Natural killer cell treated with Interleukin-12 subunit alpha and Interleukin-12 subunit beta and Interleukin-15 and Interleukin-18, amount 100 ng/mL, for 72 hours (primary cell): ENCODE measurements at places on chromosomes 13 and 19. TPM values are rescaled to one million over a fixed set of nuclear protein-coding genes. Genes with fewer than 3 reads are reported as not detected.

GRCh38 chr13:67138970-67139369 is 91.2 kb downstream of the PCDH9 start:
- DNase-seq: no peak
- H3K27ac ChIP-seq: no peak overlapping the region
- H3K4me3 ChIP-seq: no peak overlapping the region
- H3K36me3 ChIP-seq: no peaks in the 10 kb centered on the region
- H3K4me1 ChIP-seq: peaks cover 5% of the 10 kb centered on the region

DNA sequence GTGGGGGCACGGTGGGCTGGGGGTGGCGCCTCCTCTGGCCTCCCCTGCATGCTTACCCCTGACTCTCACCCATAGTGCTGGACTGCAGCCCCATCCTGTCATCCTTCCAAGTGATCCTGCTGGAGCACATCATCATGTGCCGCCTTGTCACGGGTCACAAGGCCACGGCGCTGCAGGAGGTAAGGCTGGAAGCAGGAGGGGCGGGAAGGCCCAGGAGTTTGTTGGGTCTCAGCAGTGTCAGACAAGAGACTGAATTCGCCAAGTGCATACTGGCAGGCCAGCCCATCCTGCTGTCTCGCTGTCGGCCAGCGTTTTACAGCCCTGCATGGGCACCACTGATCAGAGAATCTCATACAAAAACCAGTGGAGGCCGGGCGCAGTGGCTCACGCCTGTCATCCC is 23.1 kb downstream of the MAU2 start:
- H3K27me3 ChIP-seq: no peaks in the 10 kb centered on the region
- H3K36me3 ChIP-seq: no peaks in the 10 kb centered on the region
- no peaks in the 10 kb centered on the region for H3K4me1 ChIP-seq
- no peak for DNase-seq

DNA sequence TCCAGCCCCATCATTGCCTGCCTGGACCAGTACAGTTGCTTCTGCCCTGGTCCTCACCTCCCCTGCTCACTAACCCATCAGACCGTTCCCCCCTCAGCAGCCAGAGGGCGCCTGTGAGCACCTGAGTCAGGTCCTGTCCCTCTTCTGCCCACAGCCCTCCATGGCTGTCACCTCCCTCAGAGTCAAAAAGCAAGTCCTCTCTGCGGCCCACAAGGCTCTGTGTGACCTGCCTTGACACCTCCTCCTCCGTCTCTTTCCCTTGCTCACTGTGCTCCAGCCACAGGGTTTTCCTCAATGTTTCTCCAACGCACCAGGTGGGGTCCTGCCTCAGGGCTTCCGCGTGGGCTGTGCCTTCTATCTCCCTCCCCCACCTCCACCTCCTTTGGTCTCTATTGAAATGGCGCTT is 29.4 kb upstream of the PTPRS start:
- DNase-seq: no peak
- H3K27me3 ChIP-seq: no peaks in the 10 kb centered on the region
- H3K27ac ChIP-seq: no peak overlapping the region
- no peak overlapping the region for H3K4me3 ChIP-seq
- no peaks in the 10 kb centered on the region for H3K4me1 ChIP-seq

- peak; percentile 89 for DNase-seq
- H3K27ac ChIP-seq: peak overlapping the region; percentile 79
- peaks cover 40% of the 10 kb centered on the region for H3K4me1 ChIP-seq
Measured at GRCh38 chr19:45478454-45479238, 10.8 kb downstream of the FOSB start.

DNA sequence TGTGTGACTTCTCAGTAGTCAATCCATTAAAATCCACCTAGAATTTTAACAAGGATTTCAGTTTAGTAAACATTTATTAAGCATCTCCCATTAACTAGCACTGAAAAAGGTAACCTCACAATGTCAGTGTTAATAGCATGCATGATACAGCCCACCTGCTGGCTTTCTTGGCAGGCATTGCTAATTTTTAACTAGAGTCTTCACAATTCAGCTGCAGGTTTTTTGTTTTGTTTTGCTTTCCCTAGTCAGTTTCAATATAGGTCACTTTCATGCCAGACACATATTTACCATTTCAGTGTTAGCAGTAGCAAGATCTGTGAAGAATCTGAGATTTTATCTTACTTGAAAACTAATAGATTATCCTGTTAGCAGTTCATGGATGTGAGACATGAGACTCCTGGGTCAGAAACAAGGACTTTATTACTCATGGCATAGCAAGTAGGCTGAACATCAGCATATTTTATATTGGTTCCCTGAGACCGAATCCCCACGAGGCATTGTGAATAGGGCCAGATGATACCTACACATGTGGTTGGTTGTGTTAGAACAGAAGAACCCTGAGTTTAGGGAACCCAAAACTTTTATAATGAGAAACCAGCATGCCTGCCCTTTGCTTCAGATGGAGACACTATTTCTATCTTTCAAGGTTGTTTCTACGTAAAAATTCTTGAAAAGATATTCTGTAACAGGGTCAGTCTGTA is 198.0 kb upstream of the HTR2A start:
- no peaks in the 10 kb centered on the region for H3K4me1 ChIP-seq
- H3K27ac ChIP-seq: no peak overlapping the region
- H3K36me3 ChIP-seq: no peaks in the 10 kb centered on the region
- peaks cover 16% of the 10 kb centered on the region for H3K27me3 ChIP-seq
- H3K4me3 ChIP-seq: no peak overlapping the region
- DNase-seq: no peak

- H3K27me3 ChIP-seq: peaks cover 46% of the 10 kb centered on the region
- H3K27ac ChIP-seq: no peak overlapping the region
- peaks cover 4% of the 10 kb centered on the region for H3K4me1 ChIP-seq
- no peak for DNase-seq
- H3K4me3 ChIP-seq: no peak overlapping the region
- H3K36me3 ChIP-seq: no peaks in the 10 kb centered on the region
Measured at GRCh38 chr13:20157151-20157796, 3.6 kb downstream of the GJA3 start.

Gene INSL3
- 9.1 TPM for total RNA-seq

Gene KCNN4
- 107 TPM for total RNA-seq

- no peak overlapping the region for H3K27ac ChIP-seq
- no peak for DNase-seq
- no peaks in the 10 kb centered on the region for H3K36me3 ChIP-seq
- no peak overlapping the region for H3K4me3 ChIP-seq
- peaks cover 12% of the 10 kb centered on the region for H3K27me3 ChIP-seq
- no peaks in the 10 kb centered on the region for H3K4me1 ChIP-seq
Measured at GRCh38 chr19:42657556-42657955, 62.8 kb upstream of the CEACAM8 start.

Gene ZNF132
- 5.3 TPM for total RNA-seq

DNA sequence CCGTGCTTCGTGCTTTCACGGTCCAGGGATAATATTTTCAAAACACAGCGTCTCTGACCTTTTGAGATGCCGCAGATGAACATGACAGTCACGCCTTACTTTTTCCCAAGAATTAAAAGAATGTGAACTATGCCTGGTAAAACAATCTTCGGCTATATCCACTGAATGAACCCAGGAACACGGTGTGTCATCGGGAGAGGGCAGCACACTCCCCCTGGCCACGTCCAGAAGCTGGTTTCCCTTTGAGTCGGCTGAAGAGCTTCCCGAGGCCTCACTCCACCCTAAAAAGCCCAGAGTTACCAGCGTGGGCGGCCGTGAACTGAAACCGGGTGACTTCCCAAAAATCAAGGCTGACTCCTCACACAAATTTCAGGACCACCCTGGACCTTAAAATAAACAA is 22.9 kb upstream of the SHISA2 start:
- H3K27ac ChIP-seq: no peak overlapping the region
- no peaks in the 10 kb centered on the region for H3K36me3 ChIP-seq
- no peak overlapping the region for H3K4me3 ChIP-seq
- peaks cover 35% of the 10 kb centered on the region for H3K27me3 ChIP-seq

GRCh38 chr19:13267889-13268288 is 117.7 kb downstream of the IER2 start:
- H3K4me3 ChIP-seq: no peak overlapping the region
- DNase-seq: no peak
- H3K4me1 ChIP-seq: no peaks in the 10 kb centered on the region
- no peak overlapping the region for H3K27ac ChIP-seq
- peaks cover 8% of the 10 kb centered on the region for H3K27me3 ChIP-seq

GRCh38 chr19:17226002-17226933 is at the start of gene OCEL1:
OCEL1 (plus strand) TSS chr19:17226226; CDS start chr19:17226248, 22 bp downstream.
- H3K4me3 ChIP-seq: peak within 1 kb of the TSS; percentile 87
- peaks cover 6% of the 10 kb centered on the region for H3K4me1 ChIP-seq
- H3K27me3 ChIP-seq: no peaks in the 10 kb centered on the region
- H3K27ac ChIP-seq: peak within 1 kb of the TSS; percentile 79
- no peaks in the 10 kb centered on the region for H3K36me3 ChIP-seq

- H3K4me1 ChIP-seq: no peaks in the 10 kb centered on the region
- DNase-seq: no peak
- H3K27me3 ChIP-seq: peaks cover 6% of the 10 kb centered on the region
- no peak overlapping the region for H3K4me3 ChIP-seq
Measured at GRCh38 chr13:106418556-106418955, 116.9 kb downstream of the EFNB2 start.

- H3K27ac ChIP-seq: no peak overlapping the region
- no peak for DNase-seq
- H3K27me3 ChIP-seq: no peaks in the 10 kb centered on the region
- no peaks in the 10 kb centered on the region for H3K36me3 ChIP-seq
- H3K4me3 ChIP-seq: no peak overlapping the region
- H3K4me1 ChIP-seq: peaks cover 5% of the 10 kb centered on the region
Measured at GRCh38 chr19:3335431-3336350, 30.7 kb upstream of the NFIC start.

DNA sequence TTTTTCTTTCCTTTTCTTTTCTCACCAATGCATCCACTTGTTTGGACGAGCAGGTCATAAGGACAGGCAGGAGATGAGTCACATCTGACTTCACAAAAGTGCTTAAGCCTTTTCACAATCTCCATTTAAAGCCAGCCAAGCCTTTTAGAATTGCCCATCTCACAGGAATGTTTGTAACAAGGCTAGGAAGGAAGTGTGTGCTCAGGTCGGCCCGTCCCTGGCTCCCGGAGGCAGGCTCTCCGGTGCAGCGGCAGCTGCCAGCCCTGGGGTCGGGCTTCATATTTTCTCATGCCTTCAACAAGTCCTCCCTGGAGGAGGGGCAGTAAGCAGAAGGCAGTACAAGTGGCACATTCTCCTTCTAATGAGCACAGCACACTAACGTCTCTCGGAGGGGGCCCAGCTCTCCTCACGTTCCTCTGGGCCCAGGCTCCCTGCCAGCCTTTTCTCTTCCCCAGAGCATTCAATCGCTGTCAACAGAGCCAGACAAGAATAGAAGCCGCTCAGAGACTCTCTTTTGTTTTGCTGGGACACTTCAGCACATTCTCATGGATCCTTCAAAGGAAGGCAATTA is 180.5 kb downstream of the COL4A1 start:
- H3K4me1 ChIP-seq: no peaks in the 10 kb centered on the region
- DNase-seq: no peak
- H3K27ac ChIP-seq: no peak overlapping the region

Gene TYROBP
- total RNA-seq: 65.3 TPM

DNA sequence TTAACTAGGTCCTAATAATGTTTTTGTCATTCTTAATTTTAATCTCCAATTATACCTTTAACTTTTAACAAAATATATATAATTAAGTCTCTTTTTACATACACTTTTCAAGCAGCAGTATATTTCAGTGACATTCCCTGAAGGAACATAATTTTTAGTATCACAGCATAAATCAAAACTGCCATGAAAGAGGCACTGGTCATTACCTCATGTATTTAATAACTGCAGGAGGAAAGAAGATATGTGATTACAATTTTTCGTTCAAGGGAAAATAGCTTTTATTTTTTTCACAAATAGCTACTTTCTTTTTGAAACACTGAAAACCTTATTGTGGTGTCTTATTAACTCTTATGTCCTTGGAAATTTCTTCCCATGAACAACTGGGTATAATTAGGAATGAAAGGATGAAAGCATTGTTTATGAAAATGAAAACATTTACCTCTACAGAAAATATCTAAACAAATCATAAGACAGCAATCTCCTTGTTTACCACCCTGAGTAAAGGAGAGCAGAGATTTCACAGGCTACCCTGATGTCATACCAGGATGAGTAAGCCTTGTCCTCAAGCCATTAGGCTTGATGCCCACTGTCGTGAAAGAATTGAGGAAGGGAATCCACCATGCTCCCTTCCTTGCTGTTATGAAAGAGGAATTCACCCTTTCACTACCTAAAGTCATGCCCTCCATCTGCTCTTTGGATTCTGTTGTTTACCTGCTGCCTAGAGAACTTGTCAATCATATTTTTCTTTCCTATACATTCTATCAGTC is 877.2 kb upstream of the PCDH20 start:
- no peak for DNase-seq
- H3K36me3 ChIP-seq: peaks cover 5% of the 10 kb centered on the region
- H3K27me3 ChIP-seq: no peaks in the 10 kb centered on the region
- no peak overlapping the region for H3K27ac ChIP-seq
- no peaks in the 10 kb centered on the region for H3K4me1 ChIP-seq

Gene ZNF112
- total RNA-seq: not detected

DNA sequence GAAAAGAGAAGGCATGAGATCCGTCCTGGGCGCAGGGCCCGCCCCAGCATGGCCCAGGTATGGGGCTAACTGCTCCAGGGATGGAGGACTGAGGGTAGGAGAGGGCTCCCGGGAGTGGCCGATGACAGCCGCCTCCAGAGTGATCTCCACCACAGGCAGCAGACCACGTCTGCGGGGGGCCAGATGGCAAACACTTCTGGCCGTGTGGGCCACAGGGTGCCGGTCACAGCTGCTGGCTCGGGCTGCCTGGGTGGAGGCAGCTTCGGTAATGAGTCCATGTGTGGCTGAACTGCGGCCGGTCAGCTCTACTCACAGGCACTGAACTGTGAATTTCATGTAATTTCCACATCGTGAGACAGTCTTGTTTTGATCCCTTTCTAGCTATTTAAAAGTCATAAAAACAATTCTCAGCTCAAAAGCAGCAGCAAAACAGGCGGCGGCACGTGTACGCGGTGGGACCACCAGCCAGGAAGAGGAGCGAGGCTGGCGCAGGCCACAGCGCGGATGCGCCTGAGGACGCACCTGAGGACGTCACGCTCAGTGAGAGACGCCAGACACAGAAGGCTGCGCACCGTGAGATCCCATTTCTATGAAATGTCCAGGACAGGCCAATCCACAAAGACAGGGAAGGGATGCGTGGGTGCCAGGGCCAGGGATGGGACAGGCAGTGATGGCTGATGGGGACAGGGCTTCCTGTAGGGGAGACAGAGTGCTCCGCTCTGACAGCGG is 4.0 kb downstream of the LSM7 start:
- no peak overlapping the region for H3K27ac ChIP-seq
- peaks cover 6% of the 10 kb centered on the region for H3K36me3 ChIP-seq
- H3K27me3 ChIP-seq: no peaks in the 10 kb centered on the region
- no peak for DNase-seq
- H3K4me1 ChIP-seq: peaks cover 28% of the 10 kb centered on the region
